IgD-negative memory B cell (primary cell): ENCODE measurements at places on chromosomes 4 and X. TPM values are rescaled to one million over a fixed set of nuclear protein-coding genes. Genes with fewer than 3 reads are reported as not detected.

The ASMT gene
- polyA plus RNA-seq, result 1.8 TPM

The CDX4 gene
- not detected for polyA plus RNA-seq

The SETD7 gene
- polyA plus RNA-seq, result 2.0 TPM

The CXCR3 gene
- polyA plus RNA-seq, result 73.8 TPM

The ZAR1 gene
- polyA plus RNA-seq, result not detected

The SMR3B gene
- not detected for polyA plus RNA-seq

The PIGA gene
- polyA plus RNA-seq, result 5.2 TPM
